ENCODE measurements at places on chromosomes 11 and 22.

GRCh38 chr11:86803136-86804045 is 3.0 kb downstream of the PRSS23 start:
- DNase-seq, result no peak

DNA sequence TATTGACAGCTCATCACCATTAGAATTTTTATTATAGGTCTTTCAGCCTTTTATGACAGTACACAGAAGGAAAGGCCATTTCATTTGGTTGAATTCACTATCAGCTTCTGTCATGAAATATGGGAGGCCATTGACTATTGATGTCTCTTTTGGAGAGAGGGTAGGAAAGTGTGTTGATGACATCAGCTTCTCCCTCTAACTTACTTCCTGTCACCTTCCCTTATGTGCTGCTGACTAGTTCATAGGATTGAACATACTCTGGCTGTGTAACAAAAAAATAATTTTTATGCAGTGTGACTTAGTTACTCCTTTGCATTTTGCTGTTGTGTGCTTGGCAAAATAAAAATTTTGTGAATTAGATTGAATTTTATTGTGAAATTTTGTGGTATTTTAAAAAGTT is 769.2 kb downstream of the METTL15 start:
- no peak for DNase-seq

GRCh38 chr11:115766561-115766960 is 262.3 kb upstream of the CADM1 start:
- DNase-seq, result no peak

DNA sequence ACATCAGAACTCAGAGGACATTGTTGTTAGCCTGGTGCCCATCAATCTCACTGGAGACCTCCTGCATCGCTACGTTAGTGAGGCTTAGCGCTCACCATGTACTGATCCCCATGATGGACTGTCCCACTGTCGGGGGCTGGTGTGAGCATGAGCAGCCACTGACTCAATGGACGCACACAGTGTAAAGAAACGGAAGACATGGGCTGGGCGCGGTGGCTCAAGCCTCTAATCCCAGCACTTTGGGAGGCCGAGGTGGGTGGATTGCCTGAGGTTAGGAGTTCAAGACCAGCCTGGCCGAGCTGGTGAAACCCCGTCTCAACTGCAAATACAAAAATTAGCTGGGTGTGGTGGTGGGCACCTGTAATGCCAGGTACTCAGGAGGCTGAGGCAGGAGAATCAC is 112.9 kb downstream of the CRYBB2 start:
- DNase-seq, result no peak

GRCh38 chr11:32154275-32154674 is 63.4 kb downstream of the RCN1 start:
- DNase-seq, result no peak

DNA sequence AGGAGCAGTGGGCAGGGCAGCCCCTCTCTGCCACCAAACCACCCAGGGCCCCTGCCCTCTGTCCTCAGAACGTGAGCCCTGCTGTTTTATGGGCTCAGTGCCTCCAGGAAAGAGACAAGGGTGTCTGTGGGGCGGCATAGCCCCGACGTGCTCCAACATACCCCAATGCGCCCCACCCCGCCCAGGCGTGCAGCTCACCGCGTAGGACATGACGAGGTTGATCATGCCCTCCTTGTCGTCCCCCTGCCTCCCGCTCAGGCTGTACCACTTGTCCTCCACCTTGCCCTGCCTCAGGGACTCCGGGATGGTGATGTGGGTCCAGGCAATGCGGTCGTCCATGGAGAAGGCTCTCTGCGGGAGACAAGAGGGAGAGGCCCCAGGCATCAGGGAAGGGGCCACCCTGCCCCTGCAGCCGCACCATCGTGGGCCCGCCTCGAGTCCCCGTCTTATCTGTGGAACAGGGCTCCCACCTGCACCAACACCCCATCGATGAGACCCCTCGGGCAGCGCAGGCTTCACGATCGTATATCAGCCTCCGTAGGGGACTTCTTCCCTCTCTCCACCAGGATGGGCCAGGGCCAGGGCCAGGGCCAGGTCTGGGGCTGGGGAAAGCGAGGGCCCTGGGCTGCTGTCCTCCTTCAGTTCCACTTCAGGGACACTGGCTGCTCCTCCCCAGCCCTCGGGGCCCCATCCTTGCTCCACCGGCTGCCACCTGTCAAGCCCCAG is 20.8 kb downstream of the TOLLIP start:
- no peak for DNase-seq

- no peak for DNase-seq
Measured at GRCh38 chr11:32016111-32016510, 74.8 kb upstream of the RCN1 start.

GRCh38 chr11:117819096-117820040 is 5.2 kb downstream of the FXYD2 start:
- DNase-seq, result no peak

GRCh38 chr11:16946477-16947282 is 67.5 kb downstream of the PLEKHA7 start:
- no peak for DNase-seq

DNA sequence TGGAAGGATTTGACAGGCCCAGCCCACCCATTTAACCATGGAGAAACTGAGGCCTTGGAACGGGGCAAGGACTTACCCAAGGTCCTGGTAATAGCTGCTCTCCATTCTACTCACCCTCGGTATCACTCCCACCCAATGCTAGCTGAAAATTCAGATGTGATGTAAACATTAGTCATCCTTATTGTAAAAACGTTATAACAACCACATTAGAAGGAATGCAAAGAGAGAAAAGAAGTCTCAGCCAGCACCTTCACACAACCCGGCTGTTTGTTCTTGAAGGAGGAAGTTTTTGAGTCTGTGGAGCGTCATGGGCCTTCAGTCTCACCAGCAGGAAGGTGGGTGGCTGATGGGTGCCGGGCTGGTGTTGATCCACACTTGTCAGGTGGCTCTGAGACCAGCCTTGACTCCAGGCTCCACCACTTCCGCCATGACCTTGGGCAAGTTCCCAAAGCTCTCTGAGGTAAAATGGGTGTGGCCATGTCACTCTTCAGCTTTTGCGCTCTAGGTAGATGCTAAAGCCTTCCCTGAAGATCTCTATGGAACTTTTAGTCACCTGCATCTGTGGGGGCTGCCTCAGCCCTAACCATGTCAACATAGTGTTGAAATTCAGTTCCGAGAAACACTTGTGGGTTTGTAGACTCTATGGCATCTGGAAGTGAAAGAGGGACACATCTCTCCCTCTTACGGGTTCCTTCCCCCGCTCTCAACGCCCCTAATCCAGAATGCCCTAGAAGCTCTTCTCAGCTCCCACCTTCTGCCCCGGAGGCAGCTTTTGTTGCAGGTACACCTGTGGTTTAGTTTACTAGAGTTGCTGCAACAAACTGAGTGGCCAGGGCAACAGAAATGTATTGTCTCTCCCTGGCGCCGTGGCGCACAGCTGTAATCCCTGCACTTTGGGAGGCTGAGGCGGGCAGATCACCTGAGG is 14.8 kb downstream of the CD6 start:
- DNase-seq, result peak; percentile 90

DNA sequence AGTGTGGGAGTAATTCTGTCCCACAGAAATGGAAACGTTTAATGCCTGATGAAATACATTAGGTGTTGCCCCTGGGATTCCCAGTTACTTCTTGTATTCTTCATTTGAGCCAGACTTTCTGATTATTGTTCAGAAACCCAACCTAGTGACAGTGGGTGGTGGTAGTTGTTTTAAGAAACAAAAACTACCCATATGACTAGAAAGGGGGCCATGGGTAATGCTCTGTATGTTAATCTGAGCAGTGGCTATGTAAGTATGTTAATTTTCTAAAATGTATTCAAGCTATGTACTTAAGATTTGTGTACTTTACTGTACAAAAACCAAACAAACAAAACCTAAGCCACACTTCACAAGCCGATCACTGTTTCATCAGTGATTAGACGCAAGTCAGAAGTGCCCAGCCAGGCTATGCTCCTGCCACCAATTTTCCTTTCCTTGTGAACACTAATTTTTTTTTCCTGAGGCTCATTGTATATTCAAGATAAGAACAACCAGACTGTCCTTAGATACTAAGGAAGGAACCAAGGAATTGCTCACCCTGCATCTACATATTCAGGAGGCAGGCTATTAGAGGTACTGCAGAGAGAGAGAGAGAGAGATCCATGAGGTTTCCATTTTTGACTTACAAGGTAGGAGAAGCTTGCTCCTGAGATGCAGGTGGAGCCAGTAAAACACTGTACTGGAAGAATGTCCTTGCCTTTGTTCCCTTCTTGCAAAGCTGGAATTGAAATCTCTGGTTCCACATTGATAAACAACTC is 122.7 kb downstream of the DBX1 start:
- no peak for DNase-seq

- no peak for DNase-seq
Measured at GRCh38 chr11:841981-842369, 354 bp downstream of the POLR2L start.

GRCh38 chr11:67999201-67999629 is 4.7 kb downstream of the UNC93B1 start:
- DNase-seq, result no peak

- no peak for DNase-seq
Measured at GRCh38 chr22:43541462-43542407, 129.9 kb downstream of the MPPED1 start.

GRCh38 chr11:40506226-40506625 is 953.2 kb downstream of the LRRC4C start:
- DNase-seq, result no peak

- no peak for DNase-seq
Measured at GRCh38 chr11:75498556-75499255, 27.0 kb downstream of the GDPD5 start.

DNA sequence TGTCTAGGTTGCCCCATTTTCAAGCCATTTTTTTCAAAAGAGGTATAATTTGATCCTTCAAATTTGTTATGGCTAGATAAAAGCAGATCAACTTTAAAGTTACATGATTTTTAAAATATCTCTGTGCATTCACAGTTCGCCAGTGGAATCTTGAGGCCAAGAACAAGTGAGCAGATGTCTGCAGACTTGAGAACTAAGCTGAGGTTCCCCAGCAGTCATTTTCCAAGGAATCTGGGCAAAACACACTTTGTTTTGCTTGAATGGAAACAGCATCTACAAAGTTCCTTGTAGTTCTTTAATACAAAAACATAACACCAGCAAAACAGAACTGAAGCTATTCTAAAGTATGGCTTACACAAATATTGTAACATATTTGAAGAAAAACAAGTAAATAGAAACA is 7.7 kb downstream of the MPPED2 start:
- DNase-seq, result no peak

- DNase-seq, result no peak
Measured at GRCh38 chr11:76638270-76639197, 32.0 kb downstream of the LRRC32 start.

DNA sequence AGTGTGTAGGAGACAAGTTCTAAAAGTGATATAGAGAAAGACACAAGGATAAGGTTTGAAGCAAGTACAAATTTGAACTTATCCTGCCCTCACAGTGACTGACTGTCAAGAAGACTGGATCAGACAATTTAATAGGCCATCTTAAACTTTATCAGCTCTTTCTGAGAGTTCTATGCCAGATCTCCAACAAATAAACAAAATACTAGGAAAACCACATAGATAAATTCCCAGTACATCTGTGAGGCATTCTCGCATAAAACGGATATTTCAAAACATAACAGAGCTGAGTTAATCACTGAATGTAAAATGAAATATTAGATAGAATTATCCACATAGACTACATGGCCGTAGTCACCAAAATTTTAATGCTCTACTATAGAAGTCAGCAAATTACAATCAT is 120.9 kb upstream of the LUZP2 start:
- DNase-seq, result no peak

DNA sequence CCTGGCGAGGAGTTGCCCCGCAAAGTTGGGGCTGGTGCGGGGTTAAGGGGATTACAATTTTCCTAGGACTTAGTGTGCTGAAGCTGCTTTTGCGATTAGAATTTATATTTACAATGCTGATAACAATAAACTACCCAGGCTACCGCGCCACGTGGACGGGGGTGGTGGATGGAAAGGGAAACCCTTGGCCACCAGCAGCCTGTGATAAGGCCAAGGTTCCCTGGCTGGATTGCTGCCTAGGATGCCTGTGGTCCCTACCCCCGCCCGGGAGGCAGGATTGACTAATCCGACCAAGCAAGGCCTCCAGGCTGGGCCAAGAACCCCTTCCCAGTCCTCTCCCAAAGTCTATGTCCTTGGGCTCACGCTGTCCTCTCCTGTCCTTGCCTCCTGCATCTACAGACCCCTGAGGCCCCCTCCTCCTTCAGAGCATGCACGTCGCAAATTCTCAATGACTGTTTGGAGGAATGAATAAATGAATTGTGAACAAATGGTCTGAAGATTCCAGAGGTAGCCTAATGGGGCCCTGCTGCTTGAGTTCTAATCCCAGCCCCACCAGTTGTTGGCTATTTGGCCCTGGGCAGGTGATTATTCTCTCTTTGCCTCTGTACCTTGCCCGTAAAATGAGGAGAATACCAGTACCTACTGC is 7.6 kb upstream of the CHKA start:
- DNase-seq, result no peak

DNA sequence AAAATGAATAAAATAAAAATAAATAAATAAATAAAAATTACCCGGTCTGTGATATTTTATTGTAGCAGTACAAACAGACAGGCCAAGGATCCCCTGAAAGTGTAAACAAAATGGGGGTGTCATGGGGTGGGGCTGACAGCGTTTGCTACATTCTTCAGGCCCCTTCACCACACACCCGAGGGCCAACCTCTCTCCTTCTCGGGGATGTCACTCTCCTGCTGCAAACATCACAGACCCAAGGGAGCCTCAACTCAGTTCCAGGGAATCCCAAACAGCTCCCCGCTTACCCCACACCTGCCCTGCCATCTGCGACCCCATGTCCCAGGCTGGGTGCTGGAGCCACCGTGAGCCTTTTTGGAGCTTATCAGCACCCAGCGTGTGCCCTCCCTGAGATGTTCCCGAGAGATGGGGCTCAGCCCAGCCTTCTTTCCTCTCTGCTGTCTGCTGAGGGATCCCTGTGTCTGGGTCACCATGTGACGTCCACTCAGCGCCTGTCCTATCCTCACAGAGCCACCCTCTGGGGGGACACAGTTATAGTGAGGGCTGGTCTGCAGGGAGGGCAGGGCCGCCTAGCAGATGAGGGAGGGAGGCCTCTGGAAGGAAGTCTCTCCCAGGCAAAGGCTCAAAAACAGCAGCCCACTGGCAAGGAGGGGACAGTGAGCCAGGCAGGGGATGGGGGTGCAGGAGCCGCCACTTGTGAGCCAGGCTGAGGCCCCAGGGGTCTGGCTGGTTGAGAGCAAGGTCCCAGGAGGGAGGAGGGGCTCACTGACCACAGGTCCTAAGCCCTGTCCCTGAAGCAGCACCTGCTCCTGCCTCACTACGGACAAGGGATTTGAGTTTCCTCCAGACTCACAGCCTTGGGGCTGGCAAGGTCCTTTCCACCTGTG is 1041.6 kb downstream of the BRD1 start:
- no peak for DNase-seq

GRCh38 chr11:44899959-44900358 is 50.7 kb downstream of the TP53I11 start:
- no peak for DNase-seq

- no peak for DNase-seq
Measured at GRCh38 chr11:86418917-86419316, 44.2 kb downstream of the CCDC81 start.

GRCh38 chr11:95138448-95138847 is 48.8 kb downstream of the ENDOD1 start:
- DNase-seq, result no peak

Measured in activated CD4-positive, alpha-beta T cell treated with anti-CD3 and anti-CD28 coated beads for 4 hours (primary cell).